ENCODE measurements at places on chromosomes 1 and 21.

DNA sequence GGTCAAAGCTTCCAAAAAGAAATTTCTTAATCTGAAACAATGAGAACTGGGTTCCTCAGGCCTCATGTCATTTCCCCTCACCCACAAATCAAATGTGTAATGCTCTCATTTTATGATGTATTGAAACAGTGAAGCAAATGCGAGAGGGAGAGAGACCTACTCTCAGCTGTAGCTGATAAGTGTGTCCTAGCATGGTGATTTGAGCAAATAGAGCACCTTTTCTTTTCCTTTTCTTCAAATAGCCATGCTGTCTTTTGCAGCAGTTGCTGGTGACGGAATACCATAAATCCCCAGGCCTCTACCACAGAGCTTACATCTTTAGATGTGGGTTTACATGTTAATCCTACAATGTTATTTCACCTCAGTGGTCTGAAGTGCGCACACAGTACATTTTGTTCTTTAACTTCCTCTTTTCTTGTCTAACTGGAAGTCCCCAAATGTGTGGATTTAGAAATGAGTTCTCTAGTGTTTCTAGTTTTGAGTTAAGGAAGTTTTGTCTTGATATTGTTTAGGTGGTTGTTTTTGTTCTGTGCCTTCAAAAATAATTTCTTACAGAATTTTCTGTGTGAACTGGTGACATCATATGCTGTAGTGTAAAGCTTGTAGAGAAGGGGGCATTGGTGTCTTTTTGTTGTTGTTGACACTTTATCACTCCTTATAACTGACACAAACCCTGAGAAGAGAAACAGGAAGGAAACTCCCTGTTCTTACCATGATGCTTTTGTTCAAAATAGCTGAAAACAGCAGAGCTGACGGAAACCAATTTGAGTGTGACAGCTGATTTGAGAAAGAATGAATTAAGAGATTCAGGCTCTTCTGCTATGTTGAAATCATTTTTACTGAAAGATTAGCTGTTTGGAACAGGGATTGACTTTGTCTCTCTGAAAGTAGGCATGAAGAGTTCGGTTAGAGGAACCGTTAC lies 12.2 kb downstream of the SMAP2 start:
- no peak for DNase-seq

DNA sequence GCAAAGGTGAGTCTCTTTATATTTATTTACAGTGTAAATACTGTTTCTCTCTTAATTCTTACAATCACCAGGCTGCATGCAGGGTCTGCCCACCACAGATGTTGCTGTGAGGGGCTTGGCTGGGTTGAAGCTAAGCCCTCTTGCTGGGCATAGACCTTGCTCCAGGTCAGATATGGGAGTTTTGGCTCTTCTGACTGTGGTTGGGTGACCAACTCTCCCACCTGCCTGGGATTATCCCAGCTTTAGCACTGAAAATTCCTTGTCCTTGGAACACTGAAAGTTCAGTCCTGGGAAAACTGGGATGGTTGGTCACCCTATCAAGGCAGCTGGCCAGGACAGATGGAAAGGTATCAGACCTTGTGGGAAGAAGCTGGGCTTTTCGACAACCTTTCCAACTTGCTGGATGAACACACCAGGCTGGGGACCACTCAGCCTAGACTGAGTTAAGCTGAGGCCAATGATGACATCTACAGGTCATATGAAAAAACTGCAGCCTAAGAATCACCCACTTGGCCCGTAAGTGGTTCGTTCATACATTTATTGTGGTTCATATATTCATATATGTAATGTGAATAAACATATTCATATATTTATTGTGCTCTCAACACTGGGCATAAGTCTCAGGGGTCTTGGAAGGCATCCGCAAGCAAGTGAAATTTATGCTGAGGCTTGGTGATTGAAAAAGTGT lies 26.6 kb upstream of the HPDL start:
- DNase-seq: no peak

GRCh38 chr1:34591751-34592629 lies 162.9 kb upstream of the GJB5 start:
- no peak for DNase-seq

DNA sequence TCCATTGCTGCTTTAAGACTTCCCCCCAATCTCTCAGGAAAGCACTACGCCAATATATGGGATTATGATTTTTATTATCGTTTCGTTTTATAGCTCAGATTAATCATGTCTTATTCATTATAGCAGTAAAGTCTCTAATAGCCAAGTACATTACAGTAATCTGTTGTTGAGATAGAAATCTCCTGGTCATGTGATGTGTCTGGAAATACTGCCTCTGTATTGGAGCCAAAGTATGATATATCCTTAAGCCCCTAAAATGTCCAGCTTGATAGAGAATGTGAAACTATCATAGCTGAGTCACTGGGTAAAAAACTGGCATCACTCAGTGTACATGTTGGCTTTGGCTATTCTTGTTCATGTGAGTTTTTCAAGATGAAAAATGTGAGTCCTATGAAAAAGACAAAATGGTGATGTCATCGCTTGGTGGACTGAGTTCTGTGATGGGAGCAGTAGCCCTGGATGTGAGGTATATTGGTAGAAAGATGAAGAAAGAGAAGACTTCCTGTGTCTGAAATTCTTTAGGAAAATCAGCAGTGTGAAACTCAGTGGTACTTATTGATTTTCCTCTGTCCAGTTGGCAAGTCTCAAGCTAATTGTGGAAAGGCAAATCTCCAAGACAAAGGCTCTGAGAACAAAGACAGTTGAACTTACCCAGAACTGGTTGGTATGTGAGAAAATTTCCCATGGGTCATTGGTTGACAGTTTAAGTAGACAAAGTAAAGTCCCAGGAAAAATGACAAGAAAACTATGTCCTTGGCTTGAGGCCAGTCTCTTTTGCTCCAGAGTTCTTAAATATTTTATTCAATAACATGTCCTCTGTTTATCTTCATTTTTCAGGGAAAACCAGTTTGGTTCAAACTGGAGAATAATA lies 76.2 kb downstream of the BRINP2 start:
- no peak for DNase-seq

DNA sequence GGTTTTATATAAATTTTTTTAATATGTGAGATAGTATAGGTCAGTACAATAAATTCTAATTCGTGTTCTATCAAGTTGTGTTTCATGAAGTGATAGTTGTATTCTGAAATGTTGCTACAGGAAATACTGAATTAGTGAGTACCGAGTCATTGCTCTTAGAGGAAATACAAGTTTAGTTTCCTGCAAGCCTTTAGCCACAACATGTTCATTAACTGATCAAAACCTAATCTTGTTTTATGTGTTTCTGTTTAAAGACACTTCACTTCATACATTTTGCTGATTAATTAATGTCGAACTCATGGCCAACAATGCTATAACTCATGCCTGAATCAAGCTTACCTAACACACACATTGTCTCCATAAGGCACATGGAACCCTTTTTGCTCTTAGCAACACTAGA lies 43.6 kb downstream of the LRRC7 start:
- no peak for DNase-seq

DNA sequence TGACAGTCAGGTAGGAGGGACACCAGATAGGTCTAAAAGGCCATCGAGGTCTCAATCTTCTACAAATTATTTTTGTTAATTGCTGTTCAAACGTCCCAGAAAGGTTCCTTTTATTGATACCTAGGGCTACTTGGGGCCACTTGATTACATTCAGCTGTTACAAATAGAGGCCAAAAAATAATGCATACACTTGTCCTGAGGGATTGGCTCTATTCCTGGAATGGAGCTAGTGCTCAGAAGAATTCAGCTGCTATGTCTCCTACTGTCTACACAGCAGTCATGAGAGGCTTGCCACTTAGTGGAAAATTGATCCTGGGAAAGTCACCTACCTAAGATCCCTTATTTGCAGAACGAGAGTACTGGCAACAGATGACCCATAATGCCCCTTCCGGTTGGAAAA lies 498.3 kb downstream of the ADGRL2 start:
- no peak for DNase-seq

DNA sequence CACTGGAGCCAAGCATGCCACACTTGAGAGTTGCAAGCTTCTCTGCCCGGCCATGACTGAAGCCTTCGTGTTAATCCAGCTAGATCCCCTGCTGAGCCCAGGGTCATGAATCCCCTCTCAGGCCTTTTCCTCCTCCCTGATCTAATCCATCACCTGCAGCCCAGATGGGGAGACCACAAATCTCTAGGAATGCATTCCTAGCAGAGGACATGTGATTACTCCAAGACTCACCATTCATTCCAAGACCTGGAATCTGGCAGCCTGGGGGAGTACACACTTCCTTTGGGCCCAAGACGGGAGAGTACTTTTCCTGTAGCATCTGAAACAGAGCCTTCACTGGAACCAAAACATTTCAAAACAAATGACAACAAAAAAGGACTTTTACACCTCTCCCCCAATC lies 269.3 kb upstream of the NFIA start:
- DNase-seq: no peak

GRCh38 chr1:100145116-100145515 lies 12.2 kb downstream of the TRMT13 start:
- DNase-seq: no peak

DNA sequence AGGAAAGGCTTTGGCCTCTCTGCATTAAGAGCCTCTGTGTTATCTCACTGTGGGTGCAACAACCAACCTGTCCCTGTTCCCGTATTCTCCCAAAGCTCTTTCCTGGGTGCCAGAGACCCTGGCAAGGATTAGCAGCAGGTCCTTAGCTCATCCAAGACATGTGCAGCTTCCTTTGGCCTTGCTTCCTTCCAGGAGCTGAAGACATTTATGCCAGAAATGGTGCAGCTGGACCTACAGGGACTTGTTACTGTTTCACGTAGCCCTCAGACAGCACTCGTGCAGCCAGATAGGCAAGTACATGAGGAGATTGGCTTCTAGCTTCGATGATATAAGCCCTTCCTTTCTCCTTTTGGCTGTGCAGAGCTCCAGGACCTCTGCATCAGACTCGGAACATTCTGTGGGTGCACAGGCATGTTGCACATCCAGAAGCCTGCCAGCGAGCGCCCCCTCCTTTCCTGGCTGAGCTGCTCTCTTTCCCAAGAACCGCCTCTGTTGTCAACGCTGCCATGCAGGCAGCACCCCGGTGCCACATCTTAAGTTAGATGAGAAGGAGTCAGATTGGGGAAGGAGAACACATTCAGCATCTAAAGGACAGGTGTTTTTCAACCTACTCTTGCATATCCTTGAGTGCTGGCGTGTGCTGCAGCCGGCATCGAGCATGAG lies 284.5 kb upstream of the PLXNA2 start:
- no peak for DNase-seq

DNA sequence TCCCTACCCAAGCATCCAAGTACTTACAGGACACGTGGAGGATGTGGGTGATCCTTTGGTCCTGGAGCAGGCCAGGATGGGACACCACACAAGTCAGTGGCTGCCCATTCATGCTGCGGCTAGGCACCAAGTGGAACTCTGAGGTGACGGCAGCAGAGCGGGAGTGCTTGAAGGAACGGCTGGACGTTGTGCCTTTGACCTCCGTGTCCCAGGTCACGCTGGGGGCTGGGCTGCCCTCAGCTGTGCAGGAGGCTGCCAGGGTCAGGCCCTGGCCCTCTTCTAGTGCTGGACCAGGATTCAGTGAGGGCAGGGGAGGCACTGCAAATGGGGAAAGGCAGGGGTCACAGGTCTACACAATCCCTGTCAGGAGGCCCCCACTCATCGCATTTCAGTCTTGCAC lies 7.7 kb upstream of the ARHGAP30 start:
- no peak for DNase-seq

- DNase-seq: no peak
These were observed 115.2 kb upstream of the SNX7 start for GRCh38 chr1:98546319-98546718.

GRCh38 chr1:15573477-15573876 lies 11.4 kb downstream of the AGMAT start:
- DNase-seq: no peak

- no peak for DNase-seq
These were observed 3.2 kb upstream of the NPL start for GRCh38 chr1:182786223-182786994.

DNA sequence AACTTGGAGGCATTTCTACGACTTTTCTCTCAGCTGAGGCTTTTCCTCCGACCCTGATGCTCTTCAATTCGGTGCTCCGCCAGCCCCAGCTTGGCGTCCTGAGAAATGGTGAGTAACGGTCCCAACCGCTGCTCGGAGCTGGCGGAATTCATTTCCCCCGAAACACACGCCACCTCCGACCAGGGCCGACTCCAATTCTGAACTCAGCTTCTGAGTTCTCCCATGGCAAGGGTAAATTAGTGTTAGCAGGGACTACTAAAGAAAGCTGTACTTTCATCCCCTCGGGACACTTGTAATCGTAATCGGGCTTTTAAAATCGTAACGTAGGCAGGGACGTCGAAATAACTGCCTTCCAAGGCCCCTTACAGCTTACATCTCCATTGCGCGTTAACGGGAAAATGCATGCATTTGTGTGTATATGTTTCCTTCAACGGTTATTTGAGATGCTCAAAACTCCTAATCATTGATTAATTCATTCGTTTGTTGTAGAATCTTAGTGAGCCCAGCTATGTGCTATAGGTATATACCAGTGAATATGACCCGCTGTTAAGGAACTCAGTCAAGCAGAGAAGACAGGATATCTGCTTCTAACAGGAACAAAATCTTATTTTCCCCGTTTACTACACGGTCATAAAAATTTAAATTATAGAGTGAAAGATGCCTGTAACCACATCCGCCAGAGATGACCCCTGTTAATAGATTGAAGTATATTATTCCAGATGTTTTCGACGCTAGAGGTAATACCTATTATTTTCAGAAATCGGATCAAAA lies 472 bp downstream of the DTL start:
- DNase-seq: no peak
